NCI-H524 (cell line): ENCODE measurements at places on chromosomes 1 and 21.

- no peak for DNase-seq
Observed at GRCh38 chr21:14826630-14827029, 238.2 kb downstream of the NRIP1 start.

GRCh38 chr1:30857062-30857461 is 51.5 kb downstream of the SDC3 start:
- no peak for DNase-seq

- no peak for DNase-seq
Observed at GRCh38 chr21:41411449-41412089, 14.5 kb upstream of the MX1 start.

- peak; percentile 49 for DNase-seq
Observed at GRCh38 chr1:60921175-60921574, 161.2 kb upstream of the NFIA start.

DNA sequence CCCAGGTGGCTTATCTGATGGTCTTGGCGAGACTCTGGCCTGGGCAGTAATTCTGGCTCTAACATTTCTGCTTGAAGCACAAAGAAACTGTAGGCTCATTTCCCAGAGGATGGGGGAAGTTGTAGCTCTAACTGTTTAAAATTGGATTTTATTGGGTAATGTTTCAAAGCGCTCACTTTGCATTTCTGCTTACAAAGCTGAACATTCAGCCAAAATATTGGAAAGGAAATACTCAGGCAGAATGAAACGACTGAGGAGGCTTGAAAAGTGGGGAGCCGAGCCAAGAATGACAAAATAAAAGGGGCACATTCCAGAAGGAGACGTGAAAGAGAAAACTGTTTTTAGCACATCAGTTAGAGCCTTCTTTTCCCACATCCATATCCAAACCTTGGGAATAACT is 202.6 kb downstream of the GRIK1 start:
- no peak for DNase-seq
